ENCODE measurements at places on chromosomes 6 and 20.

DNA sequence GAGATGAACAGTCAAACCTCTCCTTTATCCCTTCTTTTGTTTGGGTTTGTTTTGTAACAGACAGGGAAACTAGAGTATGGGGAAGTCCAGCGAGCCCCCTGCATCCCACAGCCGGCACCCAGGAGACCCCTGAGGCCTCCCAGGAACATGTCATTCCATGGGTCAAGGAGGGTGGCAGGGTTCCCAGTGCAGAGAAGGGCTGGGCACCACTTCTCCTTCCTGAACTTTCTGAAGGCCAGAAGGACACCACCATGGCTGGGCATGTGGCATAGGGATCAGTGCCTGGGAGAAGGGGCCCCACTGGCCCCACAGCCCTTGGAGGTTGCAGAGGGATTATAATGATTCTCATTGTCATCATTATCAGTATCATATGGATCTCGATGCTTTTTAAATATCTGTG is 13.9 kb upstream of the CST7 start:
- DNase-seq: no peak

DNA sequence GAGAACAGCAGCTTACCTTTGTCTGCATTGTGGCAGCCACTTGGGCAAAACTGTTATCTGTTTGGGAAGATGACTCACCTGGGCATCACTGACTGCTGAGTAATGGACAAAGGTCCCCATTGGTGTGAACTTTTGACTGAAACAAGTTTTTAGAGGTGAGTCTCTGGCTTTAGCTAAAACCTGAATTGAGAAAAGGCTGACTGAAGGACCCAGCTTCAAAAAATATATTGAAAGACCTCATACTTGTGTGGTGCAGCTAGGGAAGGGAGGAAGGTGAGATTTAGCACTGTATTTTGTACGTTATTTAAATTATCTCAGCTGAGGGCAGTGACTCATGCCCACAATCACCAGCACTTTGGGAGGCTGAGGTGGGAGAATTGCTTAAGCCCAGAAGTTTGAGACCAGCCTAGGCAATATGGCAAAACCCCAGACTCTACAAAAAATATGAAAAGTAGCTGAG is 4.5 kb upstream of the CITED2 start:
- DNase-seq: no peak

GRCh38 chr6:70398783-70399728 is 14.3 kb upstream of the FAM135A start:
- peak; percentile 31 for DNase-seq

DNA sequence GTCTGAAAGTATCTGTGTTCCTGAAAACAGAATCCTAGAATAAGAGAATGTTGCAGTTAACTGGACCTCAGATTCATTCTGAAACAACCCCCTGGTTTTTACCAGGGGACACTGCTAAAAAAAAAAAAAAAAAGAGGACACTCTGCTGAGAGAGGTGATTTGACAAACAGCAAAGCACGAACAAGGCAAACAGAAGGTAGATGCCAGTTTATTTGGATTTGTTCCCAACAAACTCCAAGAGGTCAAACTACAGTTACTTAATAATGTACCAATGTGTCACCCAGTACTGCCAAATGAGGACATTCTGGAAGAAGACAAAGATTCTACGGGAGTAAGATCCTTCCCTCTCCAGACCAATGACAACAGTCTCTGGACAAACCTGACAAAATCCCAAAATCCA is 40.6 kb upstream of the SLC22A16 start:
- no peak for DNase-seq

- DNase-seq: no peak
Observed at GRCh38 chr20:37774156-37774555, 80.3 kb downstream of the CTNNBL1 start.

GRCh38 chr6:106785298-106785697 is 155.9 kb downstream of the QRSL1 start:
- no peak for DNase-seq

- no peak for DNase-seq
Observed at GRCh38 chr6:85449388-85449817, 480 bp upstream of the NT5E start.

DNA sequence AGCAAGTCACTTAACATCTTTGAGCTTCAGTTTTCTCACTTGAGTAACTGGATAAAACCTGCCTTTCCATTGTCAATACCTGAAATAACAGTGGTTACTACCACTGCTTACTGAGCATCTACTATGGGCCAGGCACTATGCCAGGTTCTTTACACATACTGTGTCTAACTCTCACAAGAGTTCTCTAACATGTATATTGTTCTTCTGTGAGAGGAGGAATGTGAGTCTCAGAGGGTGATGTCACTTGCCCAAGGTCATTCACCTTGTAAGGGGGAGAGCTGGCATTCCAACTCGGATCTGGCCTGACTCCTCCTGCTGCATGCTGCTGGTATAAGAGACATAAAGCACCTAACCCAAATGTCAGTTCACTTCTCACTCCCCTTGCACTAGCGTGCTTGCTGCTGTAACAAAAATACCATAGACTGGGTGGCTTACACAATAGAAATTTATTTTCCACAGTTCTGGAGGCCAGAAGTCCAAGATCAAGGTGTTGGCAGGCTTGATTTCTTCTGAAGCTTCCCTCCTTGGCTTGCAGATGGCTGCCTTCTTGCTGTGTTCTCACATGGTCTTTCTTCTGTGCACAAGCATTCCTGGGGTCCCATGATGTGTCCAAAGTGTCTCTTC is 21.9 kb upstream of the SGK2 start:
- DNase-seq: no peak

DNA sequence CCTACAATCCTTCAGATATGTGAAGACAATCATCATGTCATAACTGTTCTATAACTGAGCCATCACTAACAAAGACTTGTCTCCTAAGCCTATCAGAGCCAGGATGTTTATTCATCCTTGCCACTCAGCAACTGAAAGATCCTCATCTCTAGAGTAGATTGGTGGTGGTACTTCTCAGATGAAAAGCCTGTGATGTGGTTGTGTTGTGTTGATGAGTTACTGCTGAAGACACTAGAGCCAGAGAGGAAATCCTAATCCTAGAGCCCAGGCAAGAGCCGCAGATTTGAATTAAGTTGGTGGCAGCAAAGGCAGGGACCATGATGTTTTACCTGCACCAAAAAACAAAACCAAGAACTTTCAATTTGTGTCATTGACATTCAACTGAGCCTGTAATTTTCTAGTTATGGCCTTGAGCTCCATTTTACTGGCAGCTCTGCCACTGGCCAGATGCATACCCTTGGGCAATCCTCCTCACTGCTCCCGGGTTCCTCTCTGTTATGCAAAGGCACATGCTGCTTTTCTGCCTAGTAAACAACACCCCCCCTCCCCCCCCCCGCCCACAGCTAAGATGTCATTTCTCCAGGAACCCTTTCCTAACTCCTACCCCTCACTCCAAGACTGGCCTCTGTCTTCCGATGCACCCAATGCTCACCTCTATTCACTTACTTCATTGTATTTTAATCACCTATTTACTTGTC is 50.2 kb upstream of the REV3L start:
- DNase-seq: no peak

DNA sequence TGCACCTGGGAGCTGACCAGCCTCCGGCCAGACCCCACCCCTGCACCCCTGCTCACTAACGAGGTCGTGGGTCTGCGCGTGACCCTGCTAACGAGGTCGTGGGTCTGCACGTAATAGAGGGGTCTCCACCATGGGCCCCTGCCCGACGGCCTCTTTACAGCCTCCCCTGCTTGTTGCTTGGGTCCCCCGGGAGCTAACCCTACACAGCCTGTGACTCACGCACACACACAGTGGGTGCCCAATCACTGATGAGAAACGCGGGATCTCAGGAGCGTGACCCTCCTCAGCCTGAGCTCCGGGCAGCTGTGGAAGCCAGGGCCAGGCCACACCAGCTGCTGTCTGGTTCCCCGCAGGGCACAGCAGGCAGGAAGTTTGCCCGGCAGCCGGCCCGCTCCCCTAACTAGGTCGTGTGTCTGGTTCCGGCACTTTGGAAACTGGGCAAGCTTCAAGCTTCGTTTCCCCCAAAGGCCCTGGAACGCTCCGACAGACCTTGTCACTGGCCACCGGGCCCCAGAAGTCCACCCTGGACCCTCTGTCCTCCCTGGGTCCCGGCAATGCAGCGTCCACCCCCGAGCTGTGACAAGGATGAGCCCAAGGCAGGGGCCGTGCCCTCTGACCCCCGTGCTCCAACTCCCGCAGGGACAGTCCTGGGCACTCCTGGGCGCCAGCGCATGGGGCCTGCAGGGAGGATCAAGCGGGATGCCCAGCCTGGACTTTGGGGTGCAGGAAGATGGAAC is 767 bp downstream of the PTK6 start:
- no peak for DNase-seq

- no peak for DNase-seq
Observed at GRCh38 chr6:91415031-91415605, 828.2 kb upstream of the MAP3K7 start.

DNA sequence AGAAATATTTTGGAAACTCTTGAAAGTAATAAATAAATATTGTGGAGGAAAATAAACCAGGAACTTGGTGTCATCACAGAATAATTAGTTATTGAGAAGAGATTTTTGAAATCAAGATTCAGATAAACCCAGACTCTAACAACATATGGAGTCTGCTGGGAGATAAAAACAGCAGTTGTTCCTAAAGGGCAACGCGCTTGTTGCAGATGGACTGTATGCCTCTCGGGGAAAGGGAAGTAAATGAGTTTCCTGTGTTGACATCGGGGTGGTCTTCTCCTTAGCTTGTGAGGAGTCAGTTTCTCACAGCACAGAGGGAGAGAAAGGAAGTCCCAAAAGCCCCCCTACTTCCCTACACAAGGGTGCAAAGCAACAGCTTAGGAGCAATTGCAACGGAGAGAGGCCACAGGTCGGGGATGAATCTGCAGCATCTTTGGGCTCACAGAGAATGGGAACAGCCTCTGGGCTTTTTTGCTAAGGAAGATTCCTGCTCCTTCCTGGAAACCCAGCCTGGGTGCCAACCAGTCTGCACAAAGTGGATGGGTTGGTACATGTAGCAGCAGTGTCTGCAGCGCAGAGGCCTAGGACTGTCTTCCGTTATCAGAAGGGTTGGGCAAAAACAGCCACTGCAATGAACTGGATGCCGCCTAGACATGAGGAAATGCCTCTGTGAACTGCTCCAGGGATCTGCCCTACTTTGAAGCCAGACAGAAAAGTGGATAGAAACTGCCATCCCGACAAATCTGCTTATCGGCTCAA is 603.0 kb upstream of the NRSN1 start:
- DNase-seq: no peak

DNA sequence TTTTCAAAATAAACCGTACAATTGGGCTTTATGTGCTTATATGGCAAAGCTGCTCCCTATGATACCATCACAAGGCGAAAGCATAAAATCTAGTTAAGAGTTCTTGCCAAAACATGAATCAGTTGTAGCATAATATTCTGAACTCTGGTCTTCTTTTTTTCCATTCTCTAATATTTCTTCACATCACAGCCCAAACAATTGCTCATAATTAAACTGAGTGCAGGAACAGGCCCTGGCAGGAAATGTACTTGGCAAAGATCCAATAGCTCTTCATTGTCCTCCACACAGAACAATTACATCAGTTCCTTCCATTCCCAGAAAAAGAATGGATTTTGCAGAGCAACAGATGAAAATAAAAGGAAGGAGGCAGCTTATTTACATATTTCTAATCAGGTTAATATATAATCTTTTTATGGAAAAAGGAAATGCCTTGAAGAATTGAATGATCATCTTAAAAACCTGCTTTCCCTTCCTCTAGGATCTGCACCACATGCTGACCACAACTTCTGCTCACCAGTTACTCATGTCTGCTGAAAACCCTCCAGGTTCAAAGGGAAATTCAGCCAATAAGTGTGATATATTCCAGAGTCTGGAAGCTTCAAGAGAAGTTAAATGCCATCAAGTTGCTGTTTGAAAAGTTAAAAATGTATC is 123.3 kb upstream of the COL21A1 start:
- DNase-seq: no peak

DNA sequence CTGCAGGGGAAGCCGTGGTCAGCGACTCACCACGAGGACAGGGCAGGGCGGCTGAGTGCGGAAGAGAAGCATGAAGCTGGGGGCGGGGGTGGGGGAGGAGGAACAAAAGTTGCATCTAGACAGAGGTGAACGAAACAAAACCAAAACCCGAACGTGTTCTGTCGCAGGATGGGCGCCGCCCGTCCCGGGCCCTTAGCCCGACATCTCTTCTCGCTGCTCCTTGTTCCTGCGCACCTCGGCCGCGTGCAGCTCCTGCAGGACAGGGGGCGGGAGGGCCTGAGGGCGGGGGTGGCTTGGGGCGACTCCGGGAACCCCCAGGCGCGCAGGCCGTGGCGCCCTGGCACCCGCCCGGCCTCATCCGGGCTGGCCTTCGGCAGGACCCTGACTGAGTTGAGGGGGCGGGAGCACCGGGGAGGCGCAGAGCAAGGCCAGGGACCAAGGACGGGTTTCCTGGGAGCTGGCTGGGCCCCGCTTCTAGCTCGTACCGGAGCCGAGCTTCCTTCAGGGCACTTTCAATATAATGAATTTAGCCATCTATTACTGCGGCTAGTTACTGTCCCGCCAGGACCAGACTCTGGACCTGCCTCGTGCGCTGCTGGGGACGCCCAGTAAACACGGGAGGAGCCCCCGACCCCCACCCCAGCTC is 12.0 kb downstream of the STMN3 start:
- DNase-seq: no peak

DNA sequence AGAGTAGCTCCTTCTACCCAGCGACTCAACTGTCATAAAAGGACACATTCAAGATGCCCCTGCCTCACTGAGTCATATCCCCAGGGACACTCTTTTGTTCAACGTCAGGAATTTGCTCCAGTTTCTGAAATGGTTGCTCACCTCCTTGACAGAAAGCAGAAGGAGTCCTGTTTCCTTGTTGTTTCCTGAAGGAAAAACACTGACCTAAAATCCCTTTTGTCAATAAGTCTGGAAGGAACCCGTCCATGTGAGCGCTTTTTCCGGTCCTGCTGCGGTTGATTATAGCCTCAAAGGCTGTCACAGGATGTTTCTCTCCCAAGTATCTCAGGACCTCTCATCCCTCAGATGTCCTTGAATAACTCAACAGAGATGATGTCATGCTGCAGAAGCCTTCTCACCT is 113.6 kb upstream of the PLEKHG1 start:
- DNase-seq: no peak

DNA sequence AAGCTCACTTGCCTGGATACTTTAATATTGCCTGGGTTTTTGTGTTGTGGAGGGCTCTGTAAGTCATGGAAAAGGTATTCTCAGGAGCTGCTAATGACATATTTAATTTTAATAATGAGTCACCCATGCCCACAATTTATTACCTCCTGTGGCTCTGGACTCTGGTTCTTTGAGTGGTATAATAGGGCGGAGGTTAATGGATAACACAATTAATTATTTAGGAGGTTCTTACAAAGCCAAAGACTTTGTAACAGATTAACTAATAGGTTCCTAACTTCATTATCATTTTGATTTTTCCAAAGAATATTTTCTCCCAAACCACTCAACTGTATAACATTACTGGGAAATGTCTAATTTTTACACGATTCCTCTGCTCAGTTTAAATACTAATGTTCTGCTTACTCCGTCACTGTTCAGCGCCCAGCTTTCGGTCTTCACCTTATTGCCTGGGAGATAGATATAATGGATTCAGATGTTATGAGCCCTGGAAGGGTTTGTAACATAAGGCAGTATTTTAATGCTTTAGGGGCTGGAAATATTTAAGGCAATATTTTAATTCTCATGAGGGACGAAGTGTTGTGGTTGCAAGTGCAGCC is 29.4 kb downstream of the PHACTR3 start:
- DNase-seq: no peak

- no peak for DNase-seq
Observed at GRCh38 chr6:118774581-118774980, 119.4 kb upstream of the ASF1A start.

Data from HuH-7.5 (cell line).